ENCODE measurements at places on chromosomes 12 and 14. TPM values are rescaled to one million over a fixed set of nuclear protein-coding genes. Genes with fewer than 3 reads are reported as not detected.

DNA sequence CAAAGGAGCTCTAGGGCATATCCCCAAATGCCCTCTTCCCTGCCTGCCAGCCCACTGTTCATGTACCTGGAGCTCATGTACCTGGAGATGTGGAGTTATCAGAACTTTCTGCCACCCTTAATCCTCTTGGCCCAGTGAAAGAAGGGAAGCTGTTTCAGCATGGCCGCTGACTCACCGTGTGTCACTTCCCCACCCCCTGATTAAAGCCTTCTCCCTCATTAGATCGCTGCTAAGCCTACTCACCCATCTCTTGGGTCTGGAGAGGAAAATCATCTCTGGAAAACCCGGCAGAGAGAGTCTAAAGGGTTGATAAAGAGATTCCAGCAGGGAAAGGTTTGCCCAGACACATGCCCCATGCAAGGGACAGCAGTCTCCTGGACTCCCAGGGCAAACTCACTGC is 4.5 kb upstream of the LTBP2 start:
- H3K27ac ChIP-seq, result peak overlapping the region; percentile 83
- peak; percentile 95 for DNase-seq
- H3K36me3 ChIP-seq, result no peaks in the 10 kb centered on the region
- peak overlapping the region; percentile 16 for H3K4me3 ChIP-seq
- peaks cover 84% of the 10 kb centered on the region for H3K4me1 ChIP-seq

GRCh38 chr12:49636574-49636973 is 13.2 kb downstream of the PRPF40B start:
- no peak overlapping the region for H3K27ac ChIP-seq
- no peaks in the 10 kb centered on the region for H3K27me3 ChIP-seq
- peaks cover 13% of the 10 kb centered on the region for H3K36me3 ChIP-seq
- no peaks in the 10 kb centered on the region for H3K4me1 ChIP-seq
- no peak for DNase-seq

The AQP6 gene
- not detected for total RNA-seq

The PRR4 gene
- 2.7 TPM for total RNA-seq

Data from osteoblast (primary cell).